Fibroblast of skin of right quadriceps (primary cell): ENCODE measurements at places on chromosomes 16 and 17.

- DNase-seq: no peak
Observed at GRCh38 chr17:3961564-3962047, 2.6 kb downstream of the ATP2A3 start.

GRCh38 chr16:86515413-86515776 is 5.1 kb downstream of the FOXF1 start:
- peak; percentile 22 for DNase-seq

DNA sequence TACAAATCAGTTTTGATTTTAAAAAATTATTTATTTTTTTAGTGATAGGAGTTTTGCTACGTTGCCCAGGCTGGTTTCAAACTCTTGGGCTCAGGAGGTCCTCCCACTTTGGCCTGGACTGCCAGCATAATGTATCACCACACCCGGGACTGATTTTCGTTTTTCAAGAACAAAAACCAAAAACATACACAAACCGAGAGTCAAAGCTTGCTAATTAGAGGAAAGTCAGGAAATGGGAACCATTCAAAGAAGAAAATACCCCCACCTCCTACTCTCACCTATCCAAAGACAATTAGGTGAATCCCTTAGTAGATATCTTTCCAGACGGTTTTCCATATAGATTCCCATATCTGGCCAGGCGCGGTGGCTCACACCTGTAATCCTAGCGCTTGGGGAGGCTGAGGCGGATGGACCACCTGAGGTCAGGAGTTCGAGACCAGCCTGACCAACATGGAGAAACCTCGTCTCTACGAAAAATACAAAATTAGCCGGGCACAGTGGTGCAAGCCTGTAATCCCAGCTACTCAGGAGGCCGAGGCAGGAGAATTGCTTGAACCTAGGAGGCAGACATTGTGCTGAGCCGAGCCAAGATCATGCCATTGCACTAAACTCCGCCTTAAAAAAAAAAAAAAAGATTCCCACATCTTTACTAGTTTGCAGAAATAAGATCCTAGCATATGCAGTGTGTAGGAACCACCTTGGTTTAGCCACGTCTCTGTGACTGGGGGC is 883 bp upstream of the SPN start:
- no peak for DNase-seq

- no peak for DNase-seq
Observed at GRCh38 chr17:2849327-2849670, 53.1 kb downstream of the RAP1GAP2 start.

DNA sequence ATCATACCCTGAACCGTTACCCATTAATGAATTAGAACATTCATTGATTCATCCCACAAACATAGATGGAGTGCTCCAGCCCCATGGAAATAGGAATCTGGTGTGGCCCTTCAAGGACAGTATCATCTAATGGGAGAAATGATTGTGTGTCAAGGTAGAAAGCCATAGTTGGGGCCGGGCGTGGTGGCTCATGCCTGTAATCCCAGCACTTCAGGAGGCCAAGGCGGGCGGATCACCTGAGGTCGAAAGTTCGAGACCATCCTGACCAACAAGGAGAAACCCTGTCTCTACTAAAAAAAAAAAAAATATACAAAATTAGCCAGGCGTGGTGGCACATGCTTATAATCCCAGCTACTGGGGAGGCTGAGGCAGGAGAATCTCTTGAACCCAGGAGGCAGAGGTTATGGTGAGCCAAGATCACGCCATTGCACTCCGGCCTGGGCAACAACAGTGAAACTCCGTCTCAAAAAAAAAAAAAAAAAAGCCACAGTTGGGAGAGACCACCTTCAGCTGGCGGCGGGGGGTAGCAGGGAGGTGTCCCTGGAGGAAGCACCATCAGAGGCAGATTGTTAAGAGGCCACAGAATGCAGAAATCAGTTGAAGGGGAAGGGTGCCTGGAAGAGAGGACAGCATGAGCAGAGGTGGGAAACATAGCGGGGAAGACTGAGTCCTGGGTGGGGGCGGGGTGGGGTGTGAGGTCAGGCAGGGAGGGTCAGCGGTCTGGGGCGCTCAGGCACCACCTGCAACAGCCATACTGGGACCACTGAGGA is 60.0 kb downstream of the USP22 start:
- no peak for DNase-seq

DNA sequence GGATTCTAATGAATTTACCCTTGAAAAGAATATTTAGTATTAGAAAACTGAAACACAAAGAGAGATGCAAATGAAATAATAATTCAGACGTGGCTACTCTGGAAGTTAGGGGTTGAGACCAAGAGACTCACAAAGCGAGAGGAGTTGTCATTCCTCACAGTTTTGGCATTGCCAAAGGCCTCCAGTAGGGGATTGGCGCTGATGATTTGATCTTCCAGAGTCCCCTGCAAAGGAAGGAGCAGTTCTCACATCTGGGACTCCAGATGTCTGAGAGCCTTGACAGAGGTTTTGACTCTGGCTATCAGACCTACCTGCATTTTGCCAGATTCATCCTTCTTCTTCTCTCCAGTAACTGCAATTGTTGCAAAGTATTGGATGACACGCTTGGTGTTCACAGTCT is 6.6 kb downstream of the MYH8 start:
- DNase-seq: no peak

DNA sequence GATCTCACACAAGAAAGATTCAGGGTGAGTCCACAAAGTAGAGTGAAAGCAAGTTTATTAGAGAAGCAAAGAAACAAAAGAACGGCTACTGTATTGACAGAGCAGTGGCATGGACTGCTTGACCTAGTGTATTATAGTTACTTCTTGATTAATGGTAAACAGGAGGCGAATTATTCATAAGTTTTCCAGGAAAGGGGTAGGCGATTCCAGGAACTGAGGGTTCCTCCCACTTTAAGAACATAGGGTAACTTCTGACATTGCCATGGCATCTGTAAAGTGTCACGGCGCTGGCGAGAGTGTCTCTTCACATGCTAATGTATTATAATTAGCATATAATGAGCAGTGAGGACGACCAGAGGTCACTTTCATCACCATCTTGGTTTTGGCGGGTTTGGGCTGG is 93.2 kb downstream of the CACNG3 start:
- DNase-seq: no peak

- DNase-seq: peak; percentile 93
Observed at GRCh38 chr16:81711657-81712319, 67.3 kb upstream of the PLCG2 start.

DNA sequence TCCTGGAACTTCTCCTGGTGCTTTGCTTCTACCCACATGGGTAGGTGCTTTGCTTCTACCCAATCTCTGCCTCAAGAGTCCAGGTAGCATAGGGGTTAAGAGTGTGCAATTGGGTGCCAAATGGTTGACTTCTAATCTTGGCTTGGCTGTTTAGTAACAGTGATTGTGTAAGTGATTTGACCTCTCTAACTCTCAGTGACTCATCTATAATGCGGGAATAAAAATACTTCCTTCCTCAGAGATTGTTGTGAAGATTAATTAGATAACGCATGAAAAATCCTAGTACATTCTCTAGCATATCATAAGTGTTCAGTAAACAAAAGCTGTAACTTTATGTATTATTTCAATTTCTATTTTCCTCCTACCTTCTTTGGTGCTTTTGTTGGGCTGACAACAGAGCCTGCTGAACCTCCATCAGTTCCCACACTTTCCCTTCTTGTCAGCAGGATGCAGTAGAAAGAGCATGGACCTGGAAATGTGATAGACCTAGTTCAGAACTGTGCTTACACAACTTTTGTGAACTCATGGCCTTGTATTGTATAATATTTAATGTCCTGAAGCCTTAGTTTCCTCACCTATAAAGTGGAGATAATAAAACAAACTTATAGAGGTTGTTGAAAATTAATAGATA is 72.9 kb upstream of the SMIM36 start:
- peak; percentile 42 for DNase-seq

- DNase-seq: no peak
Observed at GRCh38 chr16:75599452-75600277, 23.4 kb downstream of the ADAT1 start.

- no peak for DNase-seq
Observed at GRCh38 chr17:81207610-81208581, 14.9 kb downstream of the CEP131 start.

- no peak for DNase-seq
Observed at GRCh38 chr17:30924341-30924740, 2.6 kb downstream of the ADAP2 start.

GRCh38 chr16:57600048-57600835 is 28.2 kb upstream of the ADGRG1 start:
- DNase-seq: peak; percentile 24

DNA sequence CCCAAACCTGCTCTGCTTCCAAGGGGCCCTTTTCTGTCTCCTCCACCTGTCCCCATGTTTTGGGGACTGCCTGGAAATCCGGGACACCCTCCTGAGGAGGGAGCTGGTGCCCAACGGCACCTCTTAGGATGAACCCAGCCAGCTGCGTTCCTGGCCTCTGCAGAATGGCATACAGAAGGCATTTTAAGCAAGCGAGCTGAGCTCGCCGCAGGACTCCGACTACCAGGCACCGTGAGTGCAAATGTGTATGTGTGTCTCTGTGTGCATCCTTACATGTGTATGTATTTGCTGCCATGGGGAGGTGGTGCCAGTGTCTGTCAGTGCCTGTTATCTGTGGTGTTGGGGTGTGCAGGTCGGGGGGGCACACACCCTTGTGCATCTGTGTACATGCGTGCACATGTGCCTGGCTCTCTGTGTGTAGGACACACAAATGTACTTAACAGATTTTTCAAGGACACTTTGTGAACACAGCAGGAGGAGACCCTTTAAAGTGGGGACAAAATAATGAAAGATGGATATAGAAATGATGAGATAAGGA is 39.3 kb downstream of the ABAT start:
- peak; percentile 3 for DNase-seq

GRCh38 chr17:50909765-50910605 is 43.8 kb upstream of the TOB1 start:
- no peak for DNase-seq
